Lung microvascular endothelial cell (primary cell): ENCODE measurements at places on chromosomes 4 and X.
A peak's percentile ranks its signal among the peaks of the same experiment; 100 is the strongest.

GRCh38 chr4:130028552-130028951 is 932.6 kb downstream of the C4orf33 start:
- DNase-seq: no peak

GRCh38 chr4:152488246-152488645 is 47.6 kb downstream of the FBXW7 start:
- no peak for DNase-seq

- DNase-seq: no peak
These were observed 52.0 kb downstream of the TBC1D14 start for GRCh38 chr4:6961496-6962210.

DNA sequence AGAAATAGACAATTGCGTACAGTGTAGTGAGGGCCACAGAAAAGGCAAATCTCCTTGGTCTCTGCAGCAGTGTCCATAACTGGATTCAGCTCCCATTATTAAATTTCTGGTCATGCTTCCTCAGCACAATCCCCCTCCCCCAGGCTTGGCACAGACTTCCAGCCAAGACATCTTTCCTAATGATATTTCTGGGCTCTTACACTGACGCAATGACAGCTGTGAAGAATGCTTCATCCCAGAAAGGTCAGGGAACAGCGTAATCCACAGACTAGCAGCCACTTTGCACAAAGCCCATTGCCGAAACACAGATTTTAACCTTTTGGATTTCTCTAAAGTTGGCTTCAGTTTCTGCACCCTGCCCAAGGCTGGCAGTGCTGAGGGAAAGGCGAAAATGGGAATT is 597.6 kb upstream of the CPEB2 start:
- DNase-seq: no peak

DNA sequence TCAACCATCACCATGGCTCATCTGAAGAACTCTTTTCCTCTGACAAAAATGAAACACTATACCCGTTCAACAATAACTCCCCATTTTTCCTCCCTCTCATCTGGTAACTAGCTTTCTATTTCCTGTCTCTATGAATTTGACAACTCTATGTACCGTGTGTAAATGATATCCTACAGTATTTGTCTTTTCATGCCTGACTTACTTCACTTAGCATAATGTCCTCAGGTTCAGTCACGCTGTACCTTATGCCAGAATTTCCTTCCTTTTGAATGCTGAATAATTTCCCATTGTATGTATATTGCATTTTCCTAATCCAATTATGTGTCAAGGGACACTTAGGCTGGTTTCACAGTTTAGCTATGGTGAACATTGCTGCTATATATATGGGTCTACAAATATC is 18.2 kb downstream of the MAGEA9 start:
- DNase-seq: no peak

DNA sequence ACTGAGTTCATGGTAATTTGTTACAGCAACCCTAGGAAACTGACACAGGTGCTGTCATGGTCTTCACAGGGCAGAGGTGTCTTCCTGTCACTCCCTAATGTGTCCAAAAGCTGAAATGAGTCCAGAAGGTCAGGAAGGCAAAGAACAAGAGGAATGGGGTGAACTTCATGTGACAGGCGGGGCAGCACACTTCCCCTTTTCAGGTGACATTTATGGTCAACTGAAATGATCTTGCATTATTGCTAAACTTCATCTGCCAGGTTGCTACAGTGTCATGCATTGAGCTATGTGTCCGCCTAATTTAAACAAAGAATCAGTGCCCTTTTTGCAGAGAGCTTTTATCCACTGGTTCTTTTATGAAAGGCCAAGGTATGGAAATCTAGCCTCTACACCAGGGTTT is 15.9 kb upstream of the CCDC149 start:
- DNase-seq: no peak

DNA sequence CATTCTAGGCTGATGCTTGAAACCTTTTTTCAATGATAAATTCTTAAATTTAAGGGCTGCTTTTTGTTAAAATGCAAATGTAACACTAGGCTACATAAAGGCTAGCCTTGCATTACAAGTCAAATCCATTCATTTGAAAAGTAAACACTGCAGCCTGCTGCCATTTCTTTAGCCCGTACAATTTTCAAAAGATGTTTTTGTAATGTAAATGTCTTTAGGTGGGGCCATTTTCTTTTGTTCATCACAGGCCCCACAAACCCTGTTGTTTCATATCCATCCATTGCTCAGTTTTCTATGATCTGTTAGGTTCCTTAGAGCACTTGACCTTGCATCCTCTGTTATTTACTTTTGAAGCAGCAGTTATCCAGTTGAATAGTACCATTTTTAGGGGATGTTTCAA is 296.2 kb upstream of the AMOT start:
- no peak for DNase-seq

GRCh38 chr4:30754021-30754420 is 33.9 kb downstream of the PCDH7 start:
- DNase-seq: peak; percentile 56

DNA sequence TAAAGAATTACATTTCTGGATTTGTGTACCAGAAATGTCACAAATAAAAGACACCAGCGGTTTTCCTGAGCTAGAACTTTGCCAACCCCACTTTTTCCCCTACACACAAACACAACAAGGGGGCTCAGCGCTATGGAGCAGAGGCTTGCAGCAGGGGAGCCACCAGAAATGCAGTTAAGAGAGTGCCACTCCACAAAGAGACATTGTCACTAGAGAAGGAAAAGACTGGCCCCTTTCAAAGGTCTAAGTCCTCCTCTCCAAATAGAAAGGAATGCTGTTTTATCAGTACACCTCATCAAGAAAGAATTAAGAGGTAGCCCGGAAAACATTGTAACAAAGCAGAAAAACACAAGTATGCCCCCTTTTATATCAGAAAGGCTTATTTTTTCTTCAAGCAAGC is 419.5 kb downstream of the HNRNPD start:
- DNase-seq: no peak

GRCh38 chr4:145307120-145307519 is 126.7 kb upstream of the OTUD4 start:
- DNase-seq: no peak

DNA sequence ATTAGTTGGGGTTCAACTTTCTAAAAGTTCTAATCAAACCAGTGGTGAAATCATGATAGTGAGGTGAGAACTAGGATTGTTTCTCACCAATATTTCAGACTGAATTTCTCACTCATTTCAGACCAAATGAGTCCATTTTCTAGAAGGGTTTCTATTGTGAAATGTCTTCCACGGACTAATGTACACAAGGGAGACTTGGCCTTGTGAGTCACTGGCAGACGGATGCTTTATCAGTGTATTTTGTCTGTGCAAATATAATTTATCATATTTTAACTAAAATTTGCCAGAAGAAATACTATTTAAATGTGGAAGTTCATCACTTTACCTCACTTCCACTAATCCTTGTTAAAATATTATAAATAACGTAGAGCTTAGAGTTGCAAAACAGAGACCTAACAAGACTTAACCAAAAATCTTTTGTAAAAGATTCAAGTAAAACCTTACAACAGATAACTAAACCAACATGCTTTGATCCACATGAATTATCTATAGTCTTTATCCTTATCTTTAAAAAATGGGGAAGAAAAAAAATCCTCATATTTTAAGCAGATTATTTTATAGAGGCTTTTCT is 506.0 kb upstream of the FAM241A start:
- no peak for DNase-seq

- DNase-seq: no peak
These were observed 2.7 kb upstream of the MAML3 start for GRCh38 chr4:140156529-140157171.

- no peak for DNase-seq
These were observed 86.5 kb upstream of the ZIC3 start for GRCh38 chrX:137479386-137479785.

GRCh38 chrX:1609762-1610161 is 5.1 kb upstream of the ASMT start:
- no peak for DNase-seq

DNA sequence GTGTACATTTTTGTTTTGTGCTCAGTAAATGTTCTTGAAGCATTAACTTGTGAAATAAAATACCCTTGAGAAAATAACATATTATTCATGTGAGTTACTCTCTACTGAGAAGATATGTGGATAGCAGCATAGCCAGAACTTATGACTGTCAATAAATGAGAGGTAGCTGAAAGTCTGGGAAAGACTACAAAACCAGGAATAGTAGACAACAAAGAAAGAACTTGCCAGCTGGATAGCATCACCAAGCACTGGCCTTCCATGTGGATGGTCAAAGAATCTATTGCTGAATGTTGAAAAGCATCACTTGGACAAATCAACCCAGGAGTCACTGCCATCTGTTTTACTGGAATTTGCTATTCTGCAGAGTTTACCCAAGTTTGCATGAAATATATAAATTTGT is 650.0 kb upstream of the HTR2C start:
- DNase-seq: no peak

DNA sequence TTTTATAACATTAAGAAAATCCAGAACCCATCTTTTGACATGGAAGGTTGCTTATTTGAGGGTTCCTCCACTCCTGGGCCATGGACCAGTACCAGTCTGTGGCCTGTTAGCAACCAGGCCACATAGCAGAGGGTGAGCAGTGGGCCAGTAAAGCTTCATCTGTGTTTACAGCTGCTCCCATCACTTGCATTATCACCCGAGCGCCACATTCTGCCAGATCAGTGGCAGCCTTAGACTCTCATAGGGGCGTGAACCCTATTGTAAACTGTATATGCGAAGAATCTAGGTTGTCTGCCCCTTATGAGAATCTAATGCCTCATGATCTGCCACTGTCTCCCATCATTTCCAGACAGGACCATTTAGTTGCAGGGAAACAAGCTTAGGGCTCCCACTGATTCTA is 58.6 kb downstream of the NDST4 start:
- DNase-seq: no peak

DNA sequence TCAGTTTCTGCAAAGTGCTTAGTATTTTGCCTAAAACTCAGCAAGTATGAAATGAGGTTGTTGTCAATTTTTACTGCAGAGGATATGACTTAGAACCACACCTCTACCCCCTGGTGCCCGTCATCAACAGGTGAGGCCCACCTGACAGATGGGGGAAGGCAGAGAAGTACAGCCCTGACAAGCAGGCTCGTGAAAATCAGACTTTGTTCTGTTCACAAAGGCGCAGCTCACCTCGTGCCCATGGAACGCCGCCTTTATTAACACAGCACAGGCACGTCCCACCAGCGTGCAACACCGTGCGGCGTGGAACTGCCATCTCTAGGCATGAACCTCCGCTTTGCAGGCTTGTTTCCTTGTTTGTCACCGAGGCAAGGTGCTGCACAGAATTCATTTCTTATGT is 13.3 kb downstream of the CYP4V2 start:
- no peak for DNase-seq

GRCh38 chrX:16797841-16798240 is 11.6 kb downstream of the TXLNG start:
- no peak for DNase-seq

GRCh38 chr4:91198951-91199350 is 1071.8 kb downstream of the CCSER1 start:
- DNase-seq: no peak

GRCh38 chr4:87311684-87312083 is 11.0 kb downstream of the HSD17B13 start:
- no peak for DNase-seq

- DNase-seq: no peak
These were observed 128.7 kb downstream of the MID1IP1 start for GRCh38 chrX:38929966-38930421.

DNA sequence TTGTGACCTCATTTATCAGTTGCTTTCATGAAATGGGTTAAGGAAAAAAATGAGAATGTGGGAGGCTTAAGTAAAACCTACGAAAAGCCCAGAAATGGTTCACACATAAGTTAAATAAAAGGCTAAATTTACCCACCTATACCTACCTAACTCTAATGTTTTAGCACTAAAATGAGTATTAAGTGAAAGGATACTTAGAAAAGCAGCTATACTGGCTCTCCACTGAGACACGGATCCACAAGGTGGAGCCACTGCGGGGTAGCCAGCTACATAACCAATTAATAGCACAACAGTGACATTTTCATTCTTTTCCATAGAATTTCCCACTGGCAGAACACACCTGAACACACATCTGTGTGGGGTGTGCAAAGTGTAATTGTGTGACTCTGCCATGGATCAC is 101.9 kb downstream of the MAML3 start:
- DNase-seq: peak; percentile 67

GRCh38 chrX:41452565-41453356 is 5.6 kb downstream of the NYX start:
- DNase-seq: no peak

DNA sequence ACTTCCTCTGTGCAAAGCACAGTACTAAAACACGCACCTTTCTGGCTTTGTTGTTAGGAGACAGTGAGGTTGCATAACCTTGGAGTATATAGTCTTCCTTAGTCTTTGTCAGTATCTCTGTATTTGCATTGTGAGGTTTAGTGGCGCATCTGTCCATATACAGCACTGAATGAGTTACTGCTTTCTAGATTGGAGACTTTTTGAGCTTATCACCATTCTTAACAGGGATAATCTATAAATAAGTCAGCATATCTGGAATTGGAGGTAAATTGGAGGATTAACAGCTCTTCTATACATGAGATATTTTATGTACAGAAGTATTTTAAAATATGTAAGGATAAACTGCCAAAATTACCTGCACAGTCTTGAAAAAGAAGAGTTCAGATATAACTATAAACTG is 4.3 kb downstream of the FHDC1 start:
- no peak for DNase-seq

- DNase-seq: no peak
These were observed 11.6 kb downstream of the DLG3 start for GRCh38 chrX:70456256-70456655.

GRCh38 chr4:180665994-180666824 is 1577.0 kb upstream of the TENM3 start:
- peak; percentile 47 for DNase-seq

- DNase-seq: no peak
These were observed 180.2 kb upstream of the TET2 start for GRCh38 chr4:104966349-104967033.

- DNase-seq: no peak
These were observed 7.4 kb upstream of the FGFRL1 start for GRCh38 chr4:1004071-1004418.

DNA sequence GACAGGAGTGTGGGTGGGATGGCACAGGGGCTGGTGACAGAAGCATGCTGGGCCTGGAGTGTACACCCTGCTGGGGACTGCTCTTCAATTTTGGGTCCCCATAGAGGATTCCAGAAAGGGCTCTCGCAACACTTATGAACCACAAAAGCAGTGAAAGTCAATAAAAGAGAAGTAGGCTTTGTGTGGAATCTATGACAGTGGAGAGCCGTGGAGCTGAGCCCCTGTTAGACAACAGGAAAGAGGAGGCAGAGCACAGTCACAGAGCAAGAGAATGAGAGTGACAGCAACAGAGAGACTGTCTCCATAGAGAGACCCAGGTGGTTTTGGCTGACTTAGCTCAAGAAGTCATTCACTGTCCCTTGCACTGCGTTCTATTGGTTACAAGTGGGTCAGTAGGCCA is 135.1 kb upstream of the ATP6AP2 start:
- no peak for DNase-seq

DNA sequence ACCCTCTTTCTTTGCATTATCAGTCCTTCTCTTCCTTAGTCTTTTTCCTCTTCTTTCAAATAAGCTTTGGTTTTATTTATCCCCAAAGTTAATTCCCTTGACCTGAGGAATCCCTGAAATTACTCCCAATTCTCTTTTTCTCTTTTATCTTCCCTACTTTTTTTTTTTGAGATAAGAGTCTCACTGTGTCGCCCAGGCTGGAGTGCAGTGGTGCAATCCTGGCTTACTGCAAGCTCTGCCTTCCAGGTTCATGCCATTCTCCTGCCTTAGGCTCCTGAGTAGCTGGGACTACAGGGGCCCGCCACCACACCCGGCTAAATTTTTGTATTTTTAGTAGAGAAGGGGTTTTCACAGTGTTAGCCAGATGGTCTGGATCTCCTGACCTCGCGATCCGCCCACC is 17.8 kb downstream of the CAMK2D start:
- no peak for DNase-seq

GRCh38 chr4:165723051-165723795 is 149.8 kb upstream of the TLL1 start:
- no peak for DNase-seq
